ENCODE measurements at places on chromosomes 3 and 15.
A peak's percentile ranks its signal among the peaks of the same experiment; 100 is the strongest.

DNA sequence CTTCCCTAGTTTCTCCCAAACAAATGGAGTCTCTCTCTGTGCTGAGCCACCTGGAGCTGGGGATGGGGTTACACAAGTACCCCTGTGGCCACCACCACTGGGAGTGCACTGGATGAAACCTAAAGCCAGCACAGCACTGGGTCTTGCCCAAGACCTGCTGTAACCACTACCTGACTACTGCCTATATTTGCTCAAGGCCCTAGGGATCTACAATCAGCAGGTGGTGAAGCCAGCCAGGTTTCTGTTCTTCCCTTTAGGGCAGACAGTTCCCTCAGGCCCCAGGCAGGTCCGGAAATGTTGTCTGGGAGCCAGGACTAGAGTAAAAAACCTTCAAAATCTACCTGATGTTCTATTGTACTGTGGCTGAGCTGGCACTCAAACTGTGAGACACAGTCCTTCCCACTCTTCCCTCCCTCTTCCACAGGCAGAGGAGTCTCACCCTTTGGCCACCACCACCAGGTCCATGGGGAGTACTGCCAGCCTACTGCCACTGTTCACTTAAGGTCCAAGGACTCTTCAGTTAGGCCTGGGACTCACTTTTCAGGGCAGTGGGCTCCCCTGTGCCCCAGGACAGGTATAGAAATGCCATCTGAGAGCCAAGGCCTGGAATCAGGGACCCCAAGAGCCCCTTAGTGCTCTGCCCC is 23.8 kb downstream of the C3orf20 start:
- DNase-seq = no peak

- no peak for DNase-seq
Observed at GRCh38 chr3:33430061-33430460, 10.1 kb downstream of the UBP1 start.

GRCh38 chr15:51285399-51285798 is 53.0 kb downstream of the CYP19A1 start:
- no peak for DNase-seq

GRCh38 chr3:154243353-154243752 is 80.9 kb downstream of the DHX36 start:
- DNase-seq = peak; percentile 12

GRCh38 chr3:136860541-136860940 is 1.5 kb upstream of the NCK1 start:
- no peak for DNase-seq

DNA sequence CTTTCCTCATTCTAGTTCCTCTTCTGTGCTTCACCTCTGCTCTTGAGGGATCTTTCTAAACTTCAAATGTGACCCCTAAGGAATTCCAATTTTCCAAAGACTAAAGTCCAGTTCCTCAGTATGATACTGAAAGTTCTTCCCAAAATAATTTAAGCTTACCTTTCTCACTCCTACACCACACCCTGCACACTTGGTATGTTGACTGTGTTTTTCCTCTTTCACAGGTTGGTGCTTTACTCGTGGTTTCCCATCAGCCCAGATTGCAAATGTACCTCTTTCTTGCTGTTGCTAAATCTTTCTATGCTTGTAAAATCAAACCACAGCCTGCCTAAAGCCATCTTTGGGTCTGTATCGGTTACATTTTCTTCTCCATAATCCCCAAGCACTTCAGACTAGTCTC is 30.5 kb upstream of the CLDN16 start:
- no peak for DNase-seq

- DNase-seq = no peak
Observed at GRCh38 chr15:90056529-90056928, 45.7 kb downstream of the IDH2 start.

- DNase-seq = no peak
Observed at GRCh38 chr3:197406266-197406665, 107.9 kb upstream of the DLG1 start.

- DNase-seq = no peak
Observed at GRCh38 chr3:172536505-172536904, 13.3 kb upstream of the TNFSF10 start.

GRCh38 chr3:39491733-39492350 is 24.4 kb downstream of the MOBP start:
- no peak for DNase-seq

- DNase-seq = no peak
Observed at GRCh38 chr3:9473496-9474065, 76.2 kb downstream of the SETD5 start.

GRCh38 chr3:44160818-44161217 is 80.9 kb upstream of the TOPAZ1 start:
- no peak for DNase-seq

GRCh38 chr3:126616931-126617330 is 38.0 kb downstream of the TXNRD3 start:
- no peak for DNase-seq

GRCh38 chr15:51313074-51313393 is 25.4 kb downstream of the CYP19A1 start:
- no peak for DNase-seq

DNA sequence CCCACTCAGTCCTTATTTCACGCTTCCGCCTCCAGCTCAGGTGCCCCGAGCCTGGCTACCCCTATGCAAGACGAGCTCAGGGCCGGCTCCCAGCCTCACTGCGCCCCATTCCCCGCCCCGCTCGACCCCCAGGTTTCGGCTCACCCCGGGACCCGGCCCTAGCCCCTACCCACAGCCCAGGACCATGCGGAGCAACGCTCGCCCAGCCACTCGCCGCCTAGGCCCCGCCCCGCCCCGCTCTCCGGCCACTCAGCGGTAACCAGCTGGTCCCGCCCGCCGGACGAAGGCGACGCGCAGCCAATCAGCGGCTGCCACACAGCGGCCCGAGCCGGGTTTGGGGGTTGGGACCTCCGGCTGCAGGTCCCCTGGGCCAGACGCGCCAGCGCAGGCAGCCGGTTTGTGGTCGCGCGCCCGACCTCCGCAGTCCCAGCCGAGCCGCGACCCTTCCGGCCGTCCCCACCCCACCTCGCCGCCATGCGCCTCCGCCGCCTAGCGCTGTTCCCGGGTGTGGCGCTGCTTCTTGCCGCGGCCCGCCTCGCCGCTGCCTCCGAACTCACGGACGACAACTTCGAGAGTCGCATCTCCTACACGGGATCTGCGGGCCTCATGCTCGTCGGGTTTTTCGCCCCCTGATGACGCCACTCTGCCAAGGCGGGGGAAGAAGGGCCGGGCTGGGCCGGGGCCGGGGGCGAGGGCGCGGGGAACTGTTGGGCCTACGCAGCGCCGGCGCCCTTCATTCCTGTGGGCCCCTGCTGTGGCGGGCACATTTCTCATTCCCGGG is at the start of gene CATSPER2:
TSS of gene CATSPER2 (minus strand) at position 196 of the 781 bp plus-strand sequence. CDS start 783 bp downstream, outside the sequence.
- DNase-seq = no peak

- no peak for DNase-seq
Observed at GRCh38 chr15:53009093-53009492, 219.0 kb upstream of the ONECUT1 start.

GRCh38 chr15:44033894-44034293 is 161.2 kb downstream of the FRMD5 start:
- DNase-seq = peak; percentile 34

GRCh38 chr3:189372243-189372642 is 200.5 kb downstream of the TPRG1 start:
- no peak for DNase-seq

GRCh38 chr3:71218508-71218907 is 365.0 kb downstream of the FOXP1 start:
- DNase-seq = no peak
